Mucosa of gallbladder (tissue), 1 donor: ENCODE measurements at places on chromosomes 1 and 21. TPM values are rescaled to one million over a fixed set of nuclear protein-coding genes. Genes with fewer than 3 reads are reported as not detected.

The CD247 gene
- total RNA-seq, result 5.2 TPM

GRCh38 chr1:158930504-158930903, 848 bp upstream of the PYHIN1 start:
- DNase-seq, result peak; percentile 22

- DNase-seq, result no peak
Observed at GRCh38 chr1:46193984-46194570, 4.2 kb downstream of the POMGNT1 start.

DNA sequence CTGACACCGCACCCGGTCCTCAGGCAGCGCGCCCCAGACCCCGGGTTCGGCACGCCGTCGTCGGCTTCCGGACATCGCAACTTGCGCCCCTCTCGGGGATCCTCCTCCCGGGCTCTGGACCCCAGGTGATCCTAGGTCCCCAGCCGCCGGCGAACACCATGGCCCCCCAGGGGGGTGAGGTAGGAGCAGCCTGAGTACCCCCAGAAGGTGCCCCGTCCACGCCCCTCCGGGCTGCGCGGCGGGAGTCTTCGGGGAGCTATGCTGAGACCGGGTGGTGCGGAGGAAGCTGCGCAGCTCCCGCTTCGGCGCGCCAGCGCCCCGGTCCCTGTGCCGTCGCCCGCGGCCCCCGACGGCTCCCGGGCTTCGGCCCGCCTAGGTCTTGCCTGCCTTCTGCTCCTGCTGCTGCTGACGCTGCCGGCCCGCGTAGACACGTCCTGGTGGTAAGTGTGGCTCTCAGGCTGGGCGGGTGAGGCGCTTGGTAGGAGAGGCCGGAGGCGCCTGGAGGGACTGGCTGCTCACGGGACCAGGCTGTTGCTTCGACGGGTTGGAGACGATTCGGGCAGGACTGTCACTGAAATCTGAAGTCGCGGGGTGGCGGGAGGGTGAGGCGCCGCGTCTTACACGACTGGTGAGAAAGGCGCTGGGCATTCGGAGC, 367 bp downstream of the WNT2B start:
- no peak for DNase-seq

GRCh38 chr1:66270119-66270812, 263.7 kb upstream of the SGIP1 start:
- no peak for DNase-seq
